ENCODE measurements at places on chromosomes 16 and 17.

- peak; percentile 11 for DNase-seq
Observed at GRCh38 chr17:38798614-38799500, 499 bp downstream of the PIP4K2B start.

DNA sequence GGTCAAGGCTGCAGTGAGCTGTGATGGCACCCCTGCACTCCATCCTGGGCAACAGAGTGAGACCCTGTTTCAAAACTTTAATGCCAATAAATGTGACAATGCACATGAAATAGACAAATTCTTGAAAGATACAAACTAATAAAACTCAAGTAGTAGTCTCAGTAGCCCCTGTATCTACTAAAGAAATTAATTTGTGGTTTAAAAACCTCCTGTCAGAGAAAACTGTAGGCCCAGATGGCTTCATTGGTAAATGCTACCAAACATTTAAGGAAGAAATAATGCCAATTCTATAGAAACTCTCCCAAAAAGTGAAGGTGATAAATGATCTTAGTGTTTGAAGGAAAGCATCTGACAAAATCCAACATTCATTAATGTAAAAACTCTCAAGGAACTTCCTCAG lies 16.8 kb downstream of the AKTIP start:
- DNase-seq, result no peak

DNA sequence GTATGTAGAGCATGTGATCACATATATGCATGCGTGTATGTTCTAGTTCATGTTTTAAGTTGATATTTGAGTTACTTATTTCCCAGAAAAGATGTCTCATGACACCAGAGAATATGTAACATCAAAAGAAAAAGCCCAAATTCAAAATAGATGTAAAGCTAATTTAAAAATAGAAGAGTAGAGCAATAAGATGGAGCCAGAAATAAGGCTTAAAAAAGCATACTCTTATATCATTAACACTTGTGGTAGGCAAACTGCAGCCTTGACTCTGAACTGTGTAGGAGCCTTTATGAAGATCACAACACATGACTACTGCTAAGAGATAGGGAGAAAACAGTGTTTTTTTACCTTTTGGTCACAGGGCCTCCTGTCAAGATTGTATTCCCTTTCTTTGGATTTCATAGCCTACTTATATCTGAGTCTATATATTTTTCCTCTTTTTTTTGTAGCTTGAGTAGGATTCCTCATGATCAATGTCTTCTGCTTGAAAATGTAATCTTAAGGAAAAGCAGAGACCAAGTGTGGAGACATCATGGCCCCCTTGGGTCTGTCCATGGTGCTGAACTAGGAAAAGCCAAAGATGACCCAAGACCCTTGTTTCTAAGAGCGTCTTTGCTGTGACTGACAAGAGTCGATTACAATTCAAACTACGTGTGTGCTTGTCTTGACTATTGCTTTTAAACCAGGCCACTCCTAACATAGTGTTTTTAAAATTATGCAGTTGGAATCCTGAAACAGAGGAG lies 390.4 kb downstream of the SHISA9 start:
- no peak for DNase-seq

- DNase-seq, result no peak
Observed at GRCh38 chr17:40809721-40810421, 10.1 kb upstream of the KRT28 start.

DNA sequence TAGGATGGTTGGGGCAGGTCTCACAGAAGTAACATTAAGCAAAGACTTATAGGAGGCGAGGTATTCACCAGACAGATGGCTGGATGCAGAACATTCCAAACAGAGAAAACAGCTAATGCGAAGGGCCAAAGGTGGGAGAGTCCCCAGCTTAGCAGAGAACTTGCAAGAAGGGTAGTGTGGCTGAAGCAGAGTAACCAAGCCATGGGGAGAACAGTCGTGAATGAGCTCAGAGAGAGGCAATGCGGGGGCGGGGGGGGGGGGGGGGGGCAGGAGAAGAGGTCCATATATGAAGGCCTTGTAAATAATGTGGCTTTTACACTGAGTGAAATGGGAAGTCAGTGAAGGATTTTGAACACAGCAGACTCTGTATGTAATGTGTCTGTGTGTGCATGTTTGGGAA lies 81.3 kb downstream of the SMG6 start:
- DNase-seq, result no peak

- no peak for DNase-seq
Observed at GRCh38 chr17:51687887-51688286, 427.5 kb downstream of the UTP18 start.

GRCh38 chr16:16868727-16869126 lies 489.8 kb downstream of the NPIPA7 start:
- DNase-seq, result no peak

GRCh38 chr17:75808549-75808904 lies 23.9 kb downstream of the UNK start:
- no peak for DNase-seq

GRCh38 chr16:86221085-86221484 lies 289.2 kb upstream of the FOXF1 start:
- DNase-seq, result no peak

- no peak for DNase-seq
Observed at GRCh38 chr16:2520784-2521531, 787 bp downstream of the AMDHD2 start.

DNA sequence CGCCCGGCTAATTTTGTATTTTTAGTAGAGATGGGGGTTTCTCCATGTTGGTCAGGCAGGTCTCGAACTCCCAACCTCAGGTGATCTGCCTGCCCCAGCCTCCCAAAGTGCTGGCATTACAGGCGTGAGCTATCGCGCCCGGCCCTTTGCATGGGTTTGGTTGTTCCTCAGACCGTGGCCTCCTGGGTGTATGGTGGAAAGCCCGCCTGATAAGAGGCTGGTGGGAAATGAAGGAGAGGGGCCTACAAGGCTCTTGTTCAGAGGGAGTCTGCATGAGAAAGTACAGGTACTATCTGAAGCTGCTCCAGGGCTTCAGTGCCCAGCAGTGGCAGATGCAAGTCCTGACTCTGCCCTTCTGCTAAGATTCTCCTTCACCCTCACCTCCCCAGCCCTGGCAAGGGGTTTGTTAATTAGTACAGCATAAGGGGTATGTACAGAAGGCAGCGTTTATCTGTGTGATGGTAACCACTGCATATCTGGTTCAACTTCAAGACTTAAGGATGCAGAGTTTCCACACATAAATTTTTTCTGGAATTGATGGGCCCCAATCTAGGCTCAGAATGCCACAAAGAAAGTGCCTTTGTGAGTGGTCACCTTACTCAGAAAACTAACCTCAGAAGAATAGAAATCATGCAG lies 24.2 kb downstream of the GRB7 start:
- no peak for DNase-seq

DNA sequence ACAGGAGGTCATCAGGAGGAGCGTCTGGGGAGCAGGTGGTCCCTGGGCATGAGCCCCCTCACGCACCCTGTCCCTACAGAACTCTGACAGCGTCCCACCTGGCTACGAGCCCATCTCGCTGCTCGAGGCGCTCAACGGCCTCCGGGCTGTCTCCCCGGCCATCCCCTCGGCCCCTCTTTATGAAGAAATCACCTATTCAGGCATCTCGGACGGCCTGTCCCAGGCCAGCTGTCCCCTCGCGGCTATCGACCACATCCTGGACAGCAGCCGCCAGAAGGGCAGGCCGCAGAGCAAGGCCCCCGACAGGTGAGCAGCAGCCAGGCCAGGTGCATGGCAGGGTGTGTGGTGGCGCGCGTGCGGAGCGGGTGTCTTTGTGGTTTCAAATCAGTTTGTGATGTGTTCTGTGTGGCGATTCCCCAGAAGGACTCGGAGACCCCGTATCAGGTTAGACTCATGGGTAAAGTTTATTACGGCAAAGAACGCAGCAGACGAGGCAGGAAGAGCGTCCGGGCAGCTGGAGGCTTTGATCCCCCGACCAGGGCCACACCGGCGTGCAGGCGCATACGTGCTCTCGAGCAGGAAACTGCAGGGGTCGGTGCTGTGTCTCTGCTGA lies 11.8 kb upstream of the NUDT16L1 start:
- DNase-seq, result no peak

DNA sequence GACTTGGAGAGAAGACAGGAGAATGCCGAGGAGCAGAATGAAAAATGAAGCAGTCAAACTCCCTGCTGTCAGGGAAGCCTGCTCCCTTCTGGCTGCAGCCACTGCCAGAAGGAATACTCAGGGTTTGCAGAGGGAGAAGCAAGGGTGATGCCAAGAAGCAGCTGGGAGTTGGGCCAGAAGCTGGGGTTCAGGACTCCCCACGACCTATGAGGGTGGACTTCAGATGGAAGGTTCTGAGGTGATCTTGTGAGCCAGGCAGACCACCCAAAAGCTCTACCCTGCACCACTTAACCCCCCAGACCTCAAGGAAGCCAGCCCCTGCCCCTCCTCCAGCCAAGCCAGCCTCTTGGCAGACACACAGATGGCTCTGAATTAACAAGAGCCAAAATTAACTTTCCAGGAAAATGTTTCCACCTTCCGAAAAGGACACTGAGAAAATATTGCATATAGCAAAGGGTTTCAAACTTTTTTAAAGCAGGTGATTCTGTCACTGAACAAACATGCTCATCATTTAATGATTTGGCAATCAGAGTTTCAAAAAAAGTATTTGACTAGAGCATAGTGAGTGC lies 126.0 kb upstream of the ERCC4 start:
- DNase-seq, result no peak

- no peak for DNase-seq
Observed at GRCh38 chr17:37025238-37025637, 76.5 kb downstream of the AATF start.
